Fibroblast of skin of right biceps (primary cell): ENCODE measurements at places on chromosomes 13 and 19.

DNA sequence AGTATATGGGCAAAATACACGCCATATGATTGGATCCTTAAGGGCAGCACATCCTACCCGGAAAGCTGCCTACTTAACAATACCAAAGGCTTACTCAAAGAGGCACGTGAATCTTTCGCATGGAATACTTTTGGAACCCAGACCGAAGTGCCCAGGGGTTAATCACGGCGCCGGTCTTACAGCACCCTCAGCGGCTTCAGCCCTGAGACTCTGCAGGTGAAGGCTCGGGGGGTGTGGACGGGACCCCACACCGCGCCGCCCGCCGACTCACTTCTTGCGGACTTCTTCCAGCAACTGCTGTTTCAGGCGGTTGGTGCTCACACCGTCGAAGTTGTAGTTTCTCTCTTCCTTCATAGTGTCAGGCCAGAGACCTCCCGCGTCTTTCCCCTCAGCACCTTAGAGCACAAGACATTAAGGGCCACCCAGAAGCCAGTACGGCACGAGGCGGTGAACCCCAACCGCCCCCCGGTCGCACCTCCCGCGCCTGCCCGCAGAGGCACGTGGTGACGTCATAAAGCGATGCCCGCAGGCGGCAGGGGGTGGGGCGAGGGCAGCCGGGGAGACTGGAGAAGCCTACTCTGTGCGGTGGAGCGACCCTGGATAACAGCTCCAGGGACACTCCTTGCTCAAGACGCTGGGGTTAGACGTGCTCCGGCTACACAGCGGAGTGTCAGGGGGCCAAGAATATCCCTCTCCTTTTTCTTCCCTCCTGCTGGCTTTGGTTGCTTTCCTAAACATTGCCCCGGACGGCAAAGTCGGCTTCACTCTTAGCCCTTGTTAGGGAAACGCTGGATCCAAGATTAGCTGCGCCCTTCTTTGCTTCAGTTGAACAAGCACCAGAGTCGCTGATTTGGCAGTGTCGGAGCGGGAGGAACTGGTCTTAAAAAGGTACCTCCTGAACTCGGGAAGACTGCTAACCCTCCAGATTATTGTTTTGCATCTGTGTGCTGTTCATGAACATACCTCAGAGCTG, at the start of gene CCDC169:
TSS of gene CCDC169 (minus strand) at position 449 of the 973 bp plus-strand sequence. CDS start at position 354, 95 bp downstream.
- DNase-seq, result peak; percentile 69

DNA sequence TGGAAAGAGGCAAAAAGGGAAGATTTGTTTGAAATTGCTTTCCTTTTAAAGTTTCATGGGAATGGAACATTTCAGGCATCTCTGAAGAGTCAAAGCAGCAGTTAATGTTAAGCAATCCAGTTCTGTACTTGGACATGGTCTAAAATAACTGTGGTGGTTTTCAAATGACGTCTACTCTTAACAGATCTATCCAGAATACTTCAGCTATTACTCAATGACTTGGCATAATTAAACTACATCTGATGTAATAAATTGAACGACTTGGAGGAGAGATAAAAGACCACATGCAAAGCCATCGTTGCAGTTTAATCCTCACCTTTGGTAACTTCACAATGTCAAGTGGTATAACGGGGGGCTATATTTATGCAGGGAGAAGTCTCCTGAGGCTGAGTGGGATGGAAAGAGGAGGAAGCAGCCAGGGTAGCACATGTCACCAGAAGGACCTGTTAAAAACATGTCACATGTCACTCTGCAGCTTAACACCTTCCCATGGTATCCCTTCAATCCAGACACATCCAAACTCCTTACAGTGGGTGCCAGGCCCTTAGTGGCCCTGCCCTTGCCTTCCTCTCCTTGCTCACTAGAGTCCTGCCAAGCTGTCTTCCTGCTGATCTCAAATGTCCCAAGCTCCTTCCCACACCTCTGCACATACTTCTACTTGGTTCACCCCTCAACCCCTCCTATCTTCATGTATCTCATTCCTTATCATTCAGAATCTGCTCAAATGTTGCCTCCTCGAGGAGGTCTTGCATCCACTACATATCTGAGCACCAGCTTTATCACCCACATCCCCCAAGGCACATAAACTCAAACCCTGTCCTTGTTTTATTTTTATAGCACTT, 327.8 kb downstream of the SUCLA2 start:
- DNase-seq, result peak; percentile 92

GRCh38 chr13:41188584-41188983, 5.8 kb downstream of the KBTBD7 start:
- DNase-seq, result peak; percentile 29

DNA sequence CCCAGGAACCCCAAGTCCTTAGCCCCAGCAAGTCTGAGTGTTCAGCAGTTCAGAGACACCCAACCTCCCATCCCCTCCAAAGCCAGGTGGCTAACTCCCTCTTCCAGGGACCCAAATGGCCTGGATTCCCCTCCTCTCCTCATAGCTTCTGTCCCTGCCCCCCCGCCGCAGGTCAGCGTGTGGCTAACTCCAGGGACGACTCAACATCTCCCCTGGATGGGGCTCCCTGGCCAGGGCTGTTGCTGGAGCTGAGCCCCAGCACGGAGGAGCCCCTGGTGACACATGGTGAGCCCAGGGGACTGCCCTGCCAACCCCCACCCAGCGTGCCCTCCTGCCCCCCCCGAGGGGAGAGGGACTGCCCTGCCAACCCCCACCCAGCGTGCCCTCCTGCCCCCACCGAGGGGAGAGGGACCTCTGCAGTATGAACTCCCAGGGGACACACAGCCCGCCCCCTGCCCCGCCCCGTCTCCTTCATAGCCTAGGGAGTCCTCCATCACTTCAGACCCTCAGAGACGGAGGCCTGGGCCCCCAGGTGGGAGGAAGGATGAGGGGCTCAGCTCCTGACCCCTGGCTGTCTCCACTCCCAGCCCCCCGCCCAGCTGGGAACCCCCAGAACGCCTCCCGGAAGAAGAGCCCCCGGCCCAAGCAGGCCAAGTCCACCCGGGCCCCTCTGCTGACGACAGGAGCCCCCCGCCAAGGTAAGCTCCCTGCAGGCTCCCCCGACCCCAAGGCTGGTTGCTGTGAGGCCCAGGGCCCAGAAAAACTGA, 1.7 kb downstream of the SSC5D start:
- DNase-seq, result peak; percentile 25

GRCh38 chr13:45422731-45423292, 4.6 kb upstream of the SLC25A30 start:
- DNase-seq, result no peak

DNA sequence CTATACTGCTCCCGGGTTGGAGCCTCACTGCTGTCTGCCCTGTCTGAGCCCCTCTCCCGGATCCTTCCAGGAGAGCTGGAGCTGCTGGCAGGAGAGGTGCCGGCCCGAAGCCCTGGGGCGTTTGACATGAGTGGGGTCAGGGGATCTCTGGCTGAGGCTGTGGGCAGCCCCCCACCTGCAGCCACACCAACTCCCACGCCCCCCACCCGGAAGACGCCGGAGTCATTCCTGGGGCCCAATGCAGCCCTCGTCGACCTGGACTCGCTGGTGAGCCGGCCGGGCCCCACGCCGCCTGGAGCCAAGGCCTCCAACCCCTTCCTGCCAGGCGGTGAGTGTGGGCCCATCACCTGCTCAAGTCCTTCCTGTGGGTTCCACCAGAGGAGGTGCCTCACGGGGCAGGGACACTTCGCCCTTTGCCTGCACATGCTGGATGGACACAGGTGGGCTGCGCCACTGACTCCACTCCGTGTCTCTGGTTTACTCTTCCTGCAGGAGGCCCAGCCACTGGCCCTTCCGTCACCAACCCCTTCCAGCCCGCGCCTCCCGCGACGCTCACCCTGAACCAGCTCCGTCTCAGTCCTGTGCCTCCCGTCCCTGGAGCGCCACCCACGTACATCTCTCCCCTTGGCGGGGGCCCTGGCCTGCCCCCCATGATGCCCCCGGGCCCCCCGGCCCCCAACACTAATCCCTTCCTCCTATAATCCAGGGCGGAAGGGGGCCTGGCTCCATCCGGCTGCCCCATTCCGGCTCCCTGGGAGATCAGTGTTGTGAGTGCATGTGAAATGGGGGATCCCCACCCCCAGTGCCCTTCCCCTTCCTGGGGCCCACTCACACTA, 19.8 kb downstream of the EPN1 start:
- DNase-seq, result no peak

DNA sequence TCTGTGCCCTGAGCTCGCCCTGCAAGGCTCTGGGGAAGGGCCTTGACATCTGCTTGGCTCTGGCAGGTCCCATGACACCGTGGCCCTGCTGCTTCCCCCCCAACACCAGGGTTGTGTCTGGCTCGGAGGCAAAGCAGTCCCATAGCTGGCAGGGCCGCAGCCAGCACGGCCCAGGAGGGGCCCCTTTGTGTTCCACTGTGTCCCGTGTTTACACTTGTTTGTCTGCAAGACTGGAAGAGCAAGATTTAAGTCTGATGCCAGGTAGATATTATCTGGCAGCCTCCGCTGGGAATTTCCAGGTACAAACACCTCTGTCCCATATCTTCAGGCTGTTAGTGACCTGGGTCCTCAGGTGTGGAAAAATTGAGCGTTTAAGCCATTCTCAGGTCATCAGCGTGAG, 44.3 kb downstream of the MCF2L start:
- no peak for DNase-seq

DNA sequence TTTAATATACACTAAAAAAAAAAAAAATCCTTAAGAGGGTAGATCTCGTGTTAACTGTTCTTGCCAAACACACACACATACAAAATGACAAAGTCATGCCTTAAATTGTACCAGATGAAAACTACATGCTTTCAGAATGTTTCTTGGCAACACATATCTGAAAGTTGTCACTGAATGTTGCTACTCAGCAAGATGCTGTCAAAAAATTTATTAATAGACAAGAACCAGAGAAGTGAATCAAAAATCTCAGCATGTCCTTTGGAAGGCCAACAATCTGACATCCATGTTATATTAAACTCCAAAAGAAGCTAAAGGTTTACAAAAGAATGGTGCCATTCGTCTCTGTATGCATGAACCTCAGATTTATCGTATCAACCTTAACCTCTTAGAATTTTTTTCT, 1746.2 kb upstream of the PRR20A start:
- DNase-seq, result no peak

GRCh38 chr13:109703250-109703649, 83.1 kb downstream of the IRS2 start:
- DNase-seq, result no peak

DNA sequence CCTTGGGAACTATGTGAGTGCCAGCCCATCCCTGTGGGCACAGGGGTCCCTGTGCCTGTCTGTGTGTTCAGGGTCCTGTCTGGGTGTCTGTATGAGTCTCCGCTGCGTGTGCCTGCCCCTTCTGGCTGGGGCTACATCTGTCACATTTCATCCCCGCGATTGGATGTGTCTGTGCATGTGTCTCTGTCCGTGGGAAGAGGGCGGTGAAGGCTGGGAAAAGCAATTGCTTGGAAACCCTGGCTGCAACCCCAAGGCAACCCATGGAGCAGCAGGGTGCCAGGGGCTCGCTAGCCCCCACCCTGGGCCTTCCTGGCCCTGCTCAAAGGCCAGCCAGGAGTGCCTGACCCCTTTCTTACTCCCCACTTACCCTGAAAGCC, 1.4 kb downstream of the MAG start:
- no peak for DNase-seq

DNA sequence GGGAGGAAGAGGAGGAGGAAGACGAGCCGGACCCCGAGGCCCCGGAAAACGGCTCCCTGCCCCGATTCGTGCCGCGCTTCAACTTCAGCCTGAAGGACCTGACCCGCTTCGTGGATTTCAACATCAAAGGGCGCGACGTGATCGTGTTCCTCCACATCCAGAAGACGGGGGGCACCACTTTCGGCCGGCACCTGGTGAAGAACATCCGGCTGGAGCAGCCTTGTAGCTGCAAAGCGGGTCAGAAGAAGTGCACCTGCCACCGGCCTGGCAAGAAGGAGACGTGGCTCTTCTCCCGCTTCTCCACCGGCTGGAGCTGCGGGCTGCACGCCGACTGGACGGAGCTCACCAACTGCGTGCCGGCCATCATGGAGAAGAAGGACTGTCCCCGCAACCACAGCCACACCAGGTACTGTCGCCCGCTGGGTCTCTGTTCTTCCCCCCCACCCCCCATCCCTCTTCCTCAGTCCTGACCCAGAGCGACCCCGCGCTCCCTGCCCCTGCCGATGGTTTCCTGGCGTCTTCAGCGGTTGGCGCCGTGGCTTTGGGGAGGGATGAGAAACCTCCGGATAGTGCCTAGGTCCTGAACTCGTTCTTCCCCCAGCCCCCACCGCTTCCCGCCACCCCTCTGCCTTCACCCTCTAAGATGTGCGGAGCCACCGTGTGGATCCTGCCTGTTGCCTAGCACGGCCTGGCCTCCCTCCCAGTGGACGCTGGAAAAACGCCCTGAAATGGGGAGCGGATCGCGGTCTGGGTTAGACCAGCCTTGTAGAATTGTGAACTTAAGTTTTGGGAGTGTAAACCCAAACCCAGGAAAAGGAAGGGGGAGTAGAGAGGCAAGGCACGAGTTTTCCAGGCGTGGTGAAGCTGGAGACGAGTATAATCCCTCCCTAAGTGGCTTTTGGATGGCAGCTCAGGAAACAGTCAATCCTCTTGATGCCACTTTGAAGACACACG, 1.5 kb downstream of the HS6ST3 start:
- DNase-seq, result no peak

DNA sequence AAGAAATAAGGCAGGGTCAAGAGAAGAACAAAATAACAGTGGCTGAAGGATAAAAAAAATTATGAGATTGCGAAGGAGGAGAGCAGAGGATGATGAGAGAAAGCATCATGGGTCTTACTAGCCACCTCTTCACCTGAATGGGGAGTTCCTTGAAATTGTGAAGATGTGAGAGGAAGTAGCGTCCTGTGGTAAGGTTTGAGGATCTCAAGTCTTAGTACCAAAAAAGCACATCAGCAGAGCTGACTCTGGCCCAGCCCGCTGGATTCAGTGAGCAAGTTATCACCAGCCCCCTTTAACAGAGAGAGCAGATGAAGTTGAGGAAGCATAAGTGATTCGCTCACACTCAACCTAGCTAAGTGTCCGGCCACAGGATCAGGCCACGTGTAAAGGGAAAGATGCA, 61.8 kb downstream of the RXFP2 start:
- no peak for DNase-seq

- DNase-seq, result no peak
Observed at GRCh38 chr19:40756502-40757110, 5.6 kb downstream of the SNRPA start.

GRCh38 chr13:97139691-97140090, 82.4 kb upstream of the MBNL2 start:
- DNase-seq, result no peak

DNA sequence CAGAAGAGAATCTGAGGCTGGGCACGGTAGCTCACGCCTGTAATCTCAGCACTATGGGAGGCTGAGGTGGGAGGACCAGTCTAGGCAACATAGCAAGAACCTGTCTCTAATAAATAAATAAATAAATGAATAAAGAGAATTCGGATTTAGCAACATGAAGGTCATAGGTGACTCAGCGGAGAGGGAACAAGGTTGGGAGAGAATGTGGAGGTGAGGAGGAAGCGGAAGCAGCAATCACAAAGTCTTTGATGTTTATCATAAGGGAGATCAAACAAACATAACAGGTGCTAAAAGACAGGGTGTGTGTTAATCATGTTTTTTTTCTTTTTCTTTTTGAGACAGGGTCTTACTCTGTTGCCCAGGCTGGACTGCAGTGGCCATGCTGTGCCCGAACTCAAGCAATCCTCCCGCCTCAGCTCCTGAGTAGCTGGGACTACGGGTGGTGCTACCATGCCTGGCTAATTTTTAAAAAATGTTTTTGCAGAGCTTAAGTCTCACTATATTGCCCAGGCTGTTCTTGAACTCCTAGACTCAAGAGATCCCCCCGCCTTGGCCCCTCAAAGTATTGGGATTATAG, 16.3 kb downstream of the PBX4 start:
- DNase-seq, result no peak
